ENCODE measurements at places on chromosomes 6 and 20.

GRCh38 chr6:144655376-144655775 lies 370.2 kb downstream of the UTRN start:
- no peak for DNase-seq

GRCh38 chr6:33147807-33148666 lies 44.2 kb downstream of the COL11A2 start:
- DNase-seq: no peak

DNA sequence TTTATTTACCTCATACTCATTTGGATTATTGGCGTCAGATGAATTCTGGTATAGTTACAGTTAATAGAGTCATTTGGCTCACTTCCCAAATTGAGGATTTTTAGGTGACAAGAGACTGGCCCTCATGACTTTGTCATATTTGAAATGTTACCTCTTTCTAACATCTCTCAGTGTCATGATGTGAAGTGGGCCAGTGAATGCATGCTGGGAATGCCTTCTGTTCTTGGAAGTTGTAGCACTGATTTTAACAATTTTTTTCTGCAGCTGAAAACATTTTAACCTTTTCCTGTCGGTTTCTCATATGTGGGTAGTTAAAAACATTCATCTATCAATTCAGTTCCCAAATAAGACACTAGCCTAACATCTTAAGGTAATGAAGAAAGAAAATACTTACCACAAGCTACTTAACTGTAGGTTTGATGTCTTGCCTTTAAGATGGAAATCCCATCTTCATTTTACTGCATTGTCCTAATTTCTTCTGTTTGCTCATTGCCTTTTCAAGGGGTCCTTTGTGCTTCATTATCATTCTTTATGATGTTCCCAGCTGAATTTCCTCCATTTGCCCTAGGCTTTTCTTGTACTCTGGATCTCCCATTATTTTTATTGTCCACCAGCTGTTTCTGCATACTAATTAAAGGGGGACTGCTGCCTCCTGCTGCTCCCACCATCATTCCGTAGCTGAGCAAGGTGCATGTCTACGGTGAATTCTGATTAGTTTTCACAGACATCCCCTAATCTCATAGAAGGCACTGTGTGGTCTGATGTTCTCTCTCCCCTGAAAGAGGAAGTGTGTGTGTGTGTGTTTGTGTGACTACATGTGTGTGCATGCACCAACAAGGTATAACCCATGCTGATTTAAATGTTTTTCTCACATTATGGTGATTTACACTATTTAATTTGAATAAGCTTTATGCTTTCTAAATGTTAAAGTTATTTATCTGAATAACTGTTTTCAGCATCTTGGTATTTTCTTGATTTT lies 109.5 kb downstream of the B3GAT2 start:
- no peak for DNase-seq

GRCh38 chr20:13493143-13493542 lies 145.6 kb downstream of the TASP1 start:
- DNase-seq: no peak

GRCh38 chr6:168126566-168127383 lies 47.8 kb upstream of the FRMD1 start:
- no peak for DNase-seq

- DNase-seq: no peak
Measured at GRCh38 chr6:159985296-159985945, 16.5 kb downstream of the IGF2R start.

GRCh38 chr6:135145063-135145800 lies 35.9 kb upstream of the MYB start:
- DNase-seq: no peak

- DNase-seq: no peak
Measured at GRCh38 chr20:63005862-63006539, 763 bp downstream of the BHLHE23 start.

- DNase-seq: no peak
Measured at GRCh38 chr6:28737750-28738395, 185.9 kb downstream of the TRIM27 start.

GRCh38 chr6:124073021-124073420 lies 269.4 kb downstream of the NKAIN2 start:
- DNase-seq: no peak

GRCh38 chr20:5470943-5471342 lies 154.2 kb upstream of the PROKR2 start:
- DNase-seq: no peak

- no peak for DNase-seq
Measured at GRCh38 chr6:90202156-90202555, 94.5 kb downstream of the BACH2 start.

DNA sequence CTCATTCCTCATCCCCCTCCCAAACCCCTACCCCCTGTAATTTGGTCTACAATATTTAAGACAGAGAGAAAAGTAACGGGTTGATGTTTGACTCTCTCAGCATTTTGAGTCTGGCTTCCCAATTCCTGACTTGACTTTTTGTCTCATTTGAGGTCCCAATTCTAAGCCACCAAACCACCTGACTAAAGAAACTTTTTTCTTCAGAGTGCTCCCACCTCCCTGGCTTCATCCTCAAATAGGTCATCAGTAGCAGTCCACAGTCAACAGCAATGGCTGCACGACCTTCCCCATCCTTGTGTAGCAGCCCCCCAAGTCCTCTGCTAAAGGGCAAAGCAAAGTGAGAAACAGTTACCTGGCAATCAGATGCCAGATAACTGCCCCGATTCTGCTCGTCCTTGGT lies 1.8 kb downstream of the PLEKHG1 start:
- DNase-seq: no peak

GRCh38 chr6:2990932-2991506 lies 8.7 kb upstream of the NQO2 start:
- DNase-seq: no peak

GRCh38 chr20:13046409-13046808 lies 37.6 kb downstream of the SPTLC3 start:
- DNase-seq: no peak

- DNase-seq: no peak
Measured at GRCh38 chr20:24649787-24650490, 180.5 kb downstream of the SYNDIG1 start.

DNA sequence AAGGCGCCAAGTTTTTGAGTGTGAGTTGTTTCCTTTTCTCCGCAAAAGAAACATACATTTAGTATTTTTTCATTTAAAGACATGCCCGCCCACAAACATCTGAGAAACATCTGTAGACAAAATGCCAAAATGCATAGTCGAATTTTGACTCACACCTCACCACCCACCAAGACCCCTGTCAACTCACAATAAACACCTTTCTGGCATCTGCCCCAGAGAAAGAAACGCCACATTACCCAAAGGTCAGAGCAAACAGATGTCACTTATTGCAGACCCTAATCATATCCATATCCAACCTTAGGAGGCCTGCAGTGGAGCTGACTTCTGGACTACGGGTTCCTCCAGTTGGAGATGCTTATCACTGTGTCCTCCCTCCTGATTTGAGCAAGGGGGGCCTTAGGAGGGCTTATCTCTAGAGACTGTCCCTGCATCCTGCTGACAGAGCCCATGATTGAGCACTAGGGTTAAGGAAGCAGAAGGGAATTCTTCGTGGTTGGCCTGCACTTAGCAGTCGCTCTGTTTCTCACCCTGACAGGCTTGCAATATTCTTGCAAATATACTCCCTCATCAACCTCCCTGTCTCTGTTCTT lies 90.5 kb upstream of the TBX18 start:
- DNase-seq: no peak

DNA sequence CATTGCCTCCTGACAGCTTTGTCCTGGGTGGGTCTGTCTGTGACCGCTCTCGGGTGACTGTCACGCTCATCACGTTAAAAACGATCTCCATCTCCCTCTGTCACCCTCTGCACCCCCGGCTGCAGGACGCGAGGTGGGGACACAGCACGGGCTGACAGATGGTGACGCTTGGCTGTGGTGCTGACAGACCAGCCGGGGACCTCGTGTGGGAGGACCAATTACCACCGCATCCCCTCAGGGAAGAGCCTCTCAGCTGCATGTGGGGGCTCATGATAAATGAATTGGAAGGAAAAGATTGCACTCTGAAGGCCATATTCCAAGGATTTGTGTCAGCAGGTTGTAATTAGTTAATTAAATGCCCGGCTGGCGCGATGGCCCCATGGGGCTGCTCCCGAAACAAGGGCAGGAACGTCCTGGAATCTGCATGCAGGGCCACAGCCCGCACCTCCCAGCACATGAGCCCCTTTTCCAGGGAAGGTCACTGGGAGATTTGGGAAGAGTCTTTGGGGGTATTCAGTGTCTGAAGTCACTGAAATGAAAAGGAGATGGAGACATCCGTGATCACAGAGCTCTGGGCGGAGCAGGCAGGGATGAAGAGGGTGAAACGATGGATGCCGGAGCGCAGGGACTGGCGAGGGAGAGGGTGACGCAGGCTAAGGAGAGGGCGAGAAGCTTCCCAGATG lies 87.1 kb downstream of the ERMARD start:
- DNase-seq: no peak

DNA sequence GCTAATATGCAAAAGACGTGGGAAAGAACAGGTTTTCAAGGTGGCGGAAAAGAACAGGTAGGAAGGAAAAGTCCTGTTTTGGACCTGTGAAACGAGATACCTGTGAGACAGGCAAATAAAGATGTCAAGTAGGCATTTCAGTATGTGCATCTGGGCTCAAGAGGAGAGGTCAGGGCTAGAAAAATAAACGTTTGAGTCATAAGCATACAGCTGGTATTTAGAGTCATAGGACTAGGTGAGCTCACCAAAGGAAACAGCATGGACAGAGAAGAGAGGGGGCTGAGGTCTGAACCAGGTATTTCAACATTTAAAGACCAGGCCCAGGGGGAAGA lies 14.9 kb downstream of the MTFR2 start:
- DNase-seq: no peak

DNA sequence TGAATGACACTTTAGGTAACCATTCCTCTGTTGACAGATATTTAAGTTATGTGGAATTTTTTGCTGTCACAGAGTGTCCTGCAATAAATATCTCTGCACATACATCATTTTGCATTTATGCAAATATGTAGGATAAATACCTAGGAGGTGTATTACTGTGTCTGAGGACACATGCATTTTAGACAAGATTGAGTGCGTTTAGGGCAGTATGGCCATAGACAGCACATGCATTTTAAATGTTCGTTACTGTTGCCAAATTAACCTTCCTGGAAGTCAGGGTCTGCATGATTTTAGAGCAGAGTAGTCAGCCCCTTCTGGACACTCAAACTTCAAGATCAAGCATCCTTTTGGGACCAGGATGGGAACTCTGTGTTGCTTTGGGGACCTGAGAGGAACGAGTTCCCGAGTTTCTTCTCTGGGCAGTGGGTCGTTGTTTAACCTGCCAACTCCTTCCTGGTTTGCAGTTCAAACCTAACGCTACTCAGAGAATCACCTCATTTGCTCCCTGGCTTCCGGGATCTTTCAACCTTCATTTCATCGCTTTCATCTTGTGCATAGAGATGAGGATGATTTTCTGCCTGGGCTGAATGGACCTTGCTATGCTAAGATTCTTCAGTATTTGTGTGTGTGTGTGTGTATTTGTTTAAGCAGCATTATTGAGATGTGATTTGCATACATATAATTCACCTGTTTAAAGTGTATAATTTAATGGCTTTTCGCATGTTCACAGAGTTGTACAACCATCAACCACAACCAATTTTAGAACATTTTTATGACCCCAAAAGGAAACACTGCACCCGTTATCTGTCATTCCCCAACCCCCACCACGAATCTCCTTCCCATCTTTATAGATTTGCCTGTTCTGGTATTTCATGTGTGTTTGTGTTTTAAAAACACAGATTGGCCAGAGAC lies 9.8 kb downstream of the BCAS4 start:
- DNase-seq: no peak

DNA sequence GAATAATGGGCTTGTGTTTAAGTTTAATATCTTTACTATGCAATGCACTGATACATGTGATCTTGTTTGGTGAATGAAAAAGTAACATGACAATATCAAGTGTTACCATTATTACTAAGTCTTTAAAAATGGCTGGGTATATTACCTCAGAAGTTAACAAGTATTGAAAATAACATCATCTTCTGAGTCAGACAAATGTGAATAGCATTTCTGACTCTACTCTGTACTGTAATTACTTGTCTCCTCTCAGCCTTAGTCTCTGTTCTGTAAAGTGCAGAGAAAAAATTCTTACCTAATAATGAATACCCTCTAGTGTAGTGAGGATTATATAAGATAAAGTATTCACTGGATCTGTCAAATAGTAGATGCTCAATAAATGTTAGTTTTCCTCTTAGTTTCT lies 47.0 kb upstream of the GCLC start:
- no peak for DNase-seq

DNA sequence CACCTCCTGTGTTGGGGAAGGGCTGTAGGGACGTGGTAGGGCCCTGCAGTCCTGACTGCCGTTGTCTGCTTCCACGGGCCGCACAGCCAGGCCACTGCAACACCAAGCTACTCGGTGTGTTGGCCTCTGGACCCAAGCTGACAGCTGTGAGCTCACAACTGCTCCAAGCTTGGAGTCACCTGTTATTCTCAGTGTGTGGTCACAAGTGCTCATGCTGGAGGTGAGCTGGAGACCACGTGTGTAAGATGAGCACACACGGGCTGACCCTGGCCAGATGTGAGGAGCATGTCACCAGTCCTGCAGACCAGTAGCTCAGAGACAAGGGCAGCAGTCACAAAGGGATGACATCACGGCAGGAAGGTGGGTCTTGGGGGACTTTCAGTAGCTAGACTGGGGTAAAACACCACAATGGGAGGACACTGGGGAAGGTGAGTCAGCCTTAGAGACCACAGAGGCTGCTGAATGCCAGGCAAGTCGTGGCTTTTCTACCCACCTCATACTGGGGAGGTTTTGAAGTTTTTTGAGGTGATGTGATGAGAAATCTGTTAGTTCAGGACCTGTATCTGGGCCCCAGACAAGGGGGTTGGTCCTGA lies 87.3 kb downstream of the FAM120B start:
- no peak for DNase-seq

GRCh38 chr20:46715292-46715756 lies 5.9 kb downstream of the SLC2A10 start:
- DNase-seq: no peak

DNA sequence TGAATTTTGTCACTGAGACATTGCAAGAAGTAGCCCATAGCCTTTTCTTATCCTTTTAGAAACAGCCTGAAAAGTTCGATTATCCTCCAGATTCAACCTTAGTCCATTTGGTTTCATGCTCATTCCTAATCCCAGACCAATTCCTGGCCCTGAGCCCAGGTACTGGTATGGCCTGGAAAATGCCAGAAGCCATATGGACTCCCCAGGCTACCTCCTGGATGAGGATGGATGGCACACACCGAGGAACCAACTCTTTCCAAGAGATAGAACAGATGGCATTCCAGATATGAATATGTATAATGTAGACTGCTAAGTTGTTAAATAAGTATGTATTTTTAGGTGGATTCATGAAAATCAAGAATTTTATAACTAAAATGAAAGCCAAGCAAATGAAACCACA lies 51.6 kb upstream of the SNAP25 start:
- DNase-seq: no peak

GRCh38 chr20:3227506-3227905 lies 11.5 kb downstream of the SLC4A11 start:
- DNase-seq: no peak

DNA sequence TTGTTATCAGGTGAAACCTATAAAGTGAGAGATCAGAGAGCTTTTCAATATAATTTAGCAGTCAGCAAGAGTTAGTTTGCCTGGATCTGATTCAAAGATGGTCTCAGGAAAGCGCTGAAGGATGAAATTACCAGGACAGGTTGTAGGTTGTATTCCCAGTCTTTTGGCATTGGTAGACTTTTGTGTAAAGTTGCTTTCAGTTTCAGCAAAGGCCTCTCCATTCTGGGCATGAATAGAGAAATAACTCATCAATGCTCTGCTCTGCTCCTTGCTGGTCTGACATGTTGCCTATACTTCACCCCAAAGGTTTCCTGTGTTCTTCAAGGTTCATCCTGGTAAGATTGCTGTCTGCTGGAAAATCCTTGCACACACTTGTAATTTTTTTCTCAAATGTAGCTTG lies 714.8 kb downstream of the EPM2A start:
- DNase-seq: no peak

Data from gastrocnemius medialis (tissue), 4 donors.